ENCODE measurements at places on chromosomes 3 and 15.

DNA sequence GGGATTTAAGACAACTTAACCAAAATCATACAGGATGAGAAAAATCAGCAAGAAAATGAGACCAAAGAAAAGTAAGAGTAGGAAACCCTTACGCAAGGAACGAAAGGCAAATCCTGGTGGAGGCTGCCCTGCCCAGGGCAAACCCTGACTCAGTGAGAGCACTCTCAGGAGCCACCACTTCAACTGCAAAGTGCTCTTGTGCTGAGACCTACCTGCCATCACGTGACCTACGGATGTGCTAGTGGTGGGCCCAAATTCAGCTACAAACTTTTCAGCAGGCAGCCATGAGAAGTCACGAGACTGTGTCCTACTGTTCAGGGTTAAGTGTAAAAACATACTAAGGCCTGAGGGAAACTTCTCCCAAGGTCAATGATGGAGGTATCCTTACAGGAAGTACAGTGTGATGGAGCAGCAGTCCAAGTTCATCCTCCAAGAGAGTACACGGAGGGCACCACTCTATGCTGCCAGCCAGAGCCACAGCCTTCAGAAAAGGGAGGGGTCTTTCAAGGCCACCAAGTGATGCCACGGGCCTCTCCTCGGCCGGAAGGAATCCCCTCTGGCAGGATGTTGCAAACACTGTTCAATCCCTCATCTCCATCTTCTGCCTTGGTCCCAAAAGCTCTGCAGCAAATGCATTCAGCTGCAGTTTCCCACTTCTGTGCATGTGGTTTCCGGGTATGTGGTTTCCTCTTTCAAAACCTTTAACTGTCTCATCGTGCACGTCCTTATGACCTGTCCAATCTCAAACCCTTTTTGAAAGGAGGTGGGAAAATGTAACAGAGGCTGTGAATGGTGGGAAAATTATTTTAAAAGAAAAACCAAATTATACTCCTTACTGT lies 9.5 kb downstream of the CHSY1 start:
- no peak for DNase-seq

- DNase-seq: no peak
These were observed 166.6 kb upstream of the SMAD3 start for GRCh38 chr15:66898656-66899386.

DNA sequence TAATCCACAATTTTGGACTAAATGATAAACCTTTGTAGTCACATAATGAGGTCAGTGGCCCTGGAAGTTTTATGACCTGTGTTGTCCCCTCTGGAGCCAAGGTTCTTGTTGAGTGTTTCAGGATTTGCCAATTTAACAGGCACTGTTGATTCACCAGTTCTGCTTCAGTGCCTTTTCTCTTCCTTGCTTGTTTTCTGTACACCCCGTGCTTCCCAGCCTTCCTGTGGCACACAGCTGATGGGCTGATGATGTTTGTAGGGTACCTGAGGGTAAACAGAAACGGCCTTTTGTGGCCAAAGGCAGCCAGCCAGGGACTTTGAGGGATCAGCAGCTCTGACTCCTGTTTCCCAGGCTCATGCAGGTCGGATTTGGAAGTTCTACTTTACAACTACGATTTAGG lies 13.3 kb downstream of the GYG1 start:
- no peak for DNase-seq

DNA sequence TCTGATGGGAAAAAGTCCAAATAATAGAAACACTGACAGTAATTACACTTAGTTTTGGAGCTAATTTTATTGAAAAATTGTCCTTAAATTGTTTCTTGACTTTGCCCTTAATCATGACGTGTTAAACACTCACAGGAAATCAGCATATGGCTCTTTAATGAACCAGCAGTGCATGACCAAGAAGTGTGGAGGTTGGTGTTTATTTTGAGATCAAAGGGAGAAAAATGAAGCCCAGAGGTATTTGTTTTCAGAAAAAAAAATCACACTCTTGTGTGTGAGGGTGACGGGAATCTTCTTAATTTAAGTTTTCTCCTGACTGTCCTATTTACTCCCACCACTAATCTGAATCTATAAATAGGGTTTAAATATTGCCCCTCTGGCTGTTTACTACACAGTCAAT lies 28.8 kb upstream of the SYNM start:
- DNase-seq: no peak

DNA sequence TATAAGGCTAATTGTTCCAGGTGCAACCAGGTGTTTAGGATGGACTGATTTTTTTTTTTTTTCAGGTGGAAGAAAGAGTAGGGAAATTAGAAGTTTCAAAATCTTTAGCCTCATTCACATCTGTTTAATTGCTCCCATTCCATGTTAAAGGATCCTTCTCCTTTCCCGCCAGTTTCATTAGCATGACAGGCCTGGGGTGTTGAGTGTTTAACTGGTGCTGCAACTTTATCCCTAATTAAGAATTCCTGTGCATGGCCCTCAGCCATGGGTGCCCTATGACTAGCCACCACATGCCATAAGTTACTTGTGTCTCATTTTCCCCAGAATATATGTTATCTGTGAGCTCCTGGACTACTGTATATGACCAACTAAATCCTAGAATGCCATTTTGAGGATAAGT lies 501.4 kb downstream of the NSUN3 start:
- DNase-seq: no peak

GRCh38 chr15:59177317-59177660 lies 29.4 kb upstream of the LDHAL6B start:
- no peak for DNase-seq

GRCh38 chr15:41827290-41827879 lies 507 bp upstream of the JMJD7 start:
- peak; percentile 5 for DNase-seq

DNA sequence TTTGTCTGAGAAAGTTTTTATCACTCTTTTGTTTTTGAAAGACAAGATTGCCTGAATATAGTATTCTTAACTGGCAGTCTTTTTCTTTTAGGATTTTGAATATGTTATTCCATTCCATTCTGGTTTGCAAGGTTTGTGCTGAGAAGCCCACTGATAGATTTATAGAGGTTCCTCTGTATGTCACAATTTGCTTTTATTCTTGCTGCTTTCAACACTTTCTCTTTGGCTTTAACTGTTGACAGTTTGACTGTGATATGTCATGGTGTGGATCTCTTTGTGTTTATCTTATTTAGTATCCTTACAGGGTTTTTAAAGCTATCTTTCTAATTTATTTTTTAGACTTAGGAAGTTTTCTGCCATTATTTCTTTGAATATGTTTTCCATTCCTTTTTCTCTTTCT lies 331.2 kb upstream of the ATP11B start:
- no peak for DNase-seq

GRCh38 chr3:156680243-156680914 lies 6.0 kb downstream of the TIPARP start:
- no peak for DNase-seq

- DNase-seq: no peak
These were observed 29.8 kb downstream of the FSTL1 start for GRCh38 chr3:120420928-120421551.

- DNase-seq: no peak
These were observed 271.5 kb upstream of the DCBLD2 start for GRCh38 chr3:99172736-99173657.

- no peak for DNase-seq
These were observed 6.2 kb downstream of the DLG1 start for GRCh38 chr3:197292083-197292646.

GRCh38 chr15:41894251-41894790 lies 468 bp upstream of the SPTBN5 start:
- DNase-seq: no peak

GRCh38 chr3:194925614-194926013 lies 239.9 kb downstream of the FAM43A start:
- no peak for DNase-seq

GRCh38 chr3:172649987-172650386 lies 60.9 kb downstream of the NCEH1 start:
- DNase-seq: no peak

DNA sequence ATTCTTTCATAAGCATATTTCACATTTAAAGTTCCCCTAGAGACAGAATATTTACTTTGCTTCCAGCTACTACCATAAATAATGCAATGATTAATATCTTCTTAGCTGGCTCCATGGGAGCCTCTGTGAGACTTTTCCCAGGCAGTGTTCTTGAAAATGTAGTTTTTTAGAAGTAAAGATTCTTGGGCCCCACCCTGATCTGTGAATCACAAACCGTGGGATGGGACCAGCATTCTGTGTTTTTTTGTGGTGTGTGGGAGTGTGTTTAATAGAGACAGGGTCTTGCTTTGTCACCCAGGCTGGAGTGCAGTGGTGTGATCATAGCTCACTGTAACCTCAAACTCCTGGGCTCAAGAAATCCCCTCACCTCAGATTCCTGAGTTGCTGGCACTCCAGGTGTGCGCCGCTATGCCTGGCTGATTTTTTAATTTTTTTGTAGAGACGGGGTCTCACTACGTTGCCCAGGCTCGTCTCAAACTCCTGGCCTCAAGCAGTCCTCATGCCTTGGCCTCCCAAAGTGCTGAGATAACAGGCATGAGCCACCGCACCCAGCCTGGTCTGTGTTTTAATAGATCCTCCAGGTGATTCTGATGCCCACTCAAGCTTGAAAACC lies 83.0 kb downstream of the KLHL25 start:
- DNase-seq: no peak

DNA sequence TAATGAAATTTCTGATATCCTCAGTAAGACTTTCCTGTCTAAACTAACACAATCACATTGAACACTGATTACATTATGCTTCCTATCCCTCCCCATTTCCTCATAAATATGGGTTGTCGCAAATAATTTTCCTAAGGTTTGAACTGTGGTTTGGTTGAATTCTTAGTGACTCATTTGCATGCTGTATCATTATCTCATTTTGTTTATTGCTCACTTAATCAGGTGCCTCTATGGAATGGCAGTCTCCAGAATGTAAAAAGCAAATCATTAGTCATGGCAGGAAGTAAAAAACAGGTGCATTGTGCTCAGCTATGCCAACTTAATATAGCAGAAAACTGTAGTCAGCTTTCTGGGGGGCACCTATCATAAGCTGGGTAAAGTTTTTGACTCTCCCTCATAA lies 216.0 kb upstream of the ZBTB20 start:
- DNase-seq: no peak

DNA sequence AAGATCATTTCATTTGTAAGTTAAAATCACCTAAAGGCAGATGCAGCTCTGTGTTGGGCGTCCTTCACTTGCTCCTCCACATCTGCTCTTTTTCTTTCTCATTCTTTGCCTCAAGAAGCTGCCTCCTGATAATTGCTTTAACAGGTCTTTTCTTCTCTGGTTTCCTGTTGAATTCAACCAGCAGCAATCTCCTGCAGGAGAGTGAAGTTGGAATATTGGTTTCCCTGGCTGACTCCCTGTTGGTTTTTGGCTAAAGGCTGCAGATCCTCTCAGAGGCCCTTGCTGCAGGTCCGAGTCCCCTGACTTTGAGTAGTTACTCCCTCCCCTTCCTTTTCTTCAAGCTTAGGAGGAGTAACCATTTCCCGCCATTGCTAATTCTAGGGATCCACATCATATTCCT lies 4.2 kb downstream of the TP63 start:
- DNase-seq: no peak

DNA sequence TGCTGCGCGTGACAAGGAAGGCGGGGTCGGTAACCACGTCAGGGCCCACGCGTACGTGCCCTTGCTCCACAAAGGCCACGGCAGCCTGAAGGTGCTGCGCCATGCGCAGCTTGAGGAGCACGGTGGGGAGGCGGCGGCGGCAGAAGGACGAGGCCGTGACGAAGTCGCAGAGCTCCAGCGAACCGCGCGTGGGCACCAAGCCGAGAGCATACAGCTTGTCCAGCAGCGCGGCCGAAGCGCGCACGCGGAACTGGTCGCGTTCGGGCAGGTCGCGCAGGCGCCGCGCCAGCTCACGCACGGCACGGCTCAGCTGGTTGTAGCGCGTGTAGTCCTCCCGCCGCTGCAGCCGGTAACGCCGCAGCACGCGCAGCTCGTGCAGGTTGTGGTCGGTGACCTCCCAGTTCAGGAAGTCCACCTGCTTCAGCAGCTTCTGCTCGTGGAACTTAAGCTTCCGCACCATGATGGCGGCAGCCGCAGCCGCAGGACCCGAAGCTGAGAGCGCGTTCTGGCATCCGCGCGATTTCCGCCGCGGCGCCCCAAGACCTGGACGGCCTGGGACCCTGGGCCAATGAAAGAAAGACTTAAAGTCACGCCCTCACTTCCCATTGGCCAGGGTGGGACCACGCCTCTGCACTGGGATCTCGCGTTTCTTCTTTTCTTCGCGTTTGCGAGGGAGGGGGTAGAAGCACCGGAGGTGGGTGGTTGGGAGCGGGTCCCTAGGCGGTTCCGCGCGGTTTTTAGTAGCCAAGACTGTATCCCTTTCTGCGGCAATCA lies at the start of gene IMP3:
TSS of gene IMP3 (minus strand) at position 516 of the 774 bp plus-strand sequence. CDS start at position 460, 56 bp downstream.
- DNase-seq: peak; percentile 88

DNA sequence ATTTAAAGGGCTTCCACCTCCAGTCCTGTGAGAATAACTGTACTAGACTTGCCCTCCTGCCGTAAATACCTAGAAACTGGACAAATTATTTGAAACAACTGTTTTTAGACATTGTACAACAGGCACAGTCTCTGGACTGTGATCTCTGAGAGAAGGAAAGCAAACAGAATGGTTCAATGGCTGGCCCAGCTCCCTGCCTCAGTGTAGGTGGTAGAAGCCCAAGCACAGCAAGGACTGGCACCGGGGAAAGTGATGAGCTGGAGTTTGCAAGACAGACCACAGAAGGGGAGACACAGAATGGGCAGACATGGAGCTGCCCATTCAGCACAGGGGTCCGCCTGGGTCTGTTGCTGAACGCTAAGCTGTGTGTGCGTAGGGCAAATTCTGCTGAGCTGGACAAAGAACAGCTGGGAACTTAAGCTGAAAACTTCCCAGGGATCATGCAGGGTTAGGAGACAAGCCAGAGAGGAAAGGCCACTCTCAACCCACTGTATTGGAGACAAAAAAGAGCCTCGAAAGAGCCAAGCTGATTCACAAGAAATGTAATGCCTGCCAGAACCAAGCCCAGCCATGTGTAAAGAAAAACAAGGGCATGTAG lies 52.6 kb upstream of the SEC61A1 start:
- no peak for DNase-seq

DNA sequence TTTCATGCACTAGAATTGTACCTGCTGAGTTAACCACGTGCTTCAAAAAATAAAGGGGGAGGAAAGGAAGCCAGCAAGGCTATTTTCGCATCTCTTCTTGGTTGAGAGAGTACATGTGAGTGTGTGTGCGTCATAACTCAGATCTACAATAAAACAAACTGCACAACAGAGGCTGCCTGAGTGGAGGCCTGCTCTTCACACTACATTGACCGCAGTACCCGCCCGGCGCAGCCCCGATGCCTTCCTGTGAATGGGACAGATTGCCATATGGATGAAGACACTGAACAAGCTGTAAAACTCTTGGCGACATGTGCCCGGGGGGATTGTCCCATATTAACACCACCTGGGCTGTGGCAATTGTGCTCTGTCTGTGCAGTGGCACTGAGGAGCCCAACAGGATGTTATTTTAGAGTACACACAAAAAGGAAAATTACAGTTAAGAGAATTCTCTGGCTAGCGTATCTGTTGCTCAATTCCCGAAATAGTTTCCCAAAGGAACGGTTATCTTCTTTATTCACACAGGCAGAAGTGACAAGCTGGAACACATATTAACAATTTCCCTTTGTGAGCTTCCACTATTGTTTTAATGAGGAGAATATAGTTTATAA lies 551.5 kb downstream of the FOXP1 start:
- no peak for DNase-seq

Data from stimulated activated CD8-positive, alpha-beta memory T cell treated with anti-CD3 and anti-CD28 coated beads, Interleukin-4, amount 100 ng/mL, for 4 hours (primary cell).